PC-3 (cell line): ENCODE measurements at places on chromosomes 5 and 9. TPM values are rescaled to one million over a fixed set of nuclear protein-coding genes. Genes with fewer than 3 reads are reported as not detected.
A peak's percentile ranks its signal among the peaks of the same experiment; 100 is the strongest.

DNA sequence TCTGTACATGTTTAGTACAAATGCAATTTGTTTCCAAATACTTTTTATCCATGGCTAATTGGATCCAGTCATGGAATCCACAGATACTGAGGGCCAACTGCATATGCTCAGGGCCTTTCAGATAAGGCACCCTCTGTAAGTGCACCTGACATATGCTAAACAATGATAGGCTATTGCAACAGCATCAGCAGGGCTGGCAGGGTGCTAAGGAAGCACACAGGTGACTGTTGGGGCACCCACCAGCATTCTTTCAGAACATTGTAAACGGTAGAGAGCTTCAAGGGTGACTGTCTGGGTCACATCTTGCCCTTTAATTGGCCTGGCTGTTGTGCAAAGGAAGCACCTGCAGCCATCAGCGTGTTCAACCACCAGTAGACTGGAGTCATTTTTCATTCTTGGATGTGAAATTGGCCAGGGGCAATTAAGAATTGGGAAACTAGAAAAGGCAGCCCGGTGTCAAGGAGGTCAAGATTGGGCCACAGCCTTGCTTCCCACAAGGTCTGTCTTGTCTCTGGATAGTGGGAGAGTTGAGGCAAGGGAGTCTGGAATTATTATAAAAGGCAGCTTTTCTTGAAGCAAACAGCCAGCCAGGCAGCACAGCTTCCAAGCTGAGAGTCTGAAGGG is 129.3 kb upstream of the RAI14 start:
- no peaks in the 10 kb centered on the region for H3K36me3 ChIP-seq
- no peak overlapping the region for H3K4me3 ChIP-seq

The PCDHA10 gene
- 0.04 and 0.23 TPM in 2 replicates for total RNA-seq

DNA sequence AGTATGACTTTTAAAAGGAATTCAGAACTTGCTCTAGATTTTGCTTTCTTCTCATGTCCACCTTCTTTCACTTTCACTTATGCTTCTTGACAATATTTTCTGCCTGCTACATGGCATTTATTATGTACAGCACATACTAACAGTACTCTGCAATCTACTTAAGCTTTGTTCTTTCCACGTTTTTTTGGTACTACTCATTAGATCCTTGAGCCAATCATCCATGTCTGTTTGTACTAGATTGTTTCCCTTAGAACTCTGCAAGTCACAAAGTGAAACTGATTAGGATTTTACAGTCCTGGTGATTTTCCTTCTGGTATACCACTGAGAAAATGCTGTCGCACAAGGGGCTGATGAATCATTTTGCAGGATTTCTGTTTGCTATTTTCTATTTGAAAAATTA is 78.3 kb downstream of the PARP8 start:
- no peak overlapping the region for H3K27ac ChIP-seq
- H3K4me3 ChIP-seq = no peak overlapping the region
- H3K4me1 ChIP-seq = no peaks in the 10 kb centered on the region
- DNase-seq = no peak
- H3K27me3 ChIP-seq = no peaks in the 10 kb centered on the region
- H3K36me3 ChIP-seq = no peaks in the 10 kb centered on the region

- H3K4me3 ChIP-seq = no peak overlapping the region
- no peak for DNase-seq
- no peaks in the 10 kb centered on the region for H3K27me3 ChIP-seq
- H3K4me1 ChIP-seq = peaks cover 14% of the 10 kb centered on the region
Observed at GRCh38 chr9:114989600-114990410, 59.4 kb upstream of the TNFSF8 start.

The WNK2 gene
- total RNA-seq = 11.7 and 15.5 TPM in 2 replicates

The CTSL gene
- total RNA-seq = 63.2 and 71.7 TPM in 2 replicates

DNA sequence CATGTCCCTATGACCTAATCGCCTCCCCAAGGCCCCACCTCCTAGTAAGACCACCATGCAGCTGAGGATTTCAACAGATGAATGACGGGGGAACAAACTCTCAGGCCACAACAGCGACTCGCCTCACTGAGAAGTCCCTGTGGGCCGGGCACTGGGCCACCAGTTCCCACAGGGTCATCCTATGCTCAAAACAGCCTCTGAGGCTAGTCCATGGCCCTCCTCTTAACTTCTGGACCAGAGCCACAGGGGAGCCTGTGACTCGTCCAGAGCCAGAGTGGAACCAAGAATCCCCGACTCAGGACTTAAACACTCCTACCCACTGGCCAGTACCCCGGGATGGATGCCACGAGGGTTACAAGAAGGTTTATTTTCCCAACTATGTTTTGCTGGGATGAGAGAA is 12.3 kb downstream of the GFPT2 start:
- no peaks in the 10 kb centered on the region for H3K36me3 ChIP-seq
- no peak overlapping the region for H3K4me3 ChIP-seq
- DNase-seq = no peak
- H3K27ac ChIP-seq = no peak overlapping the region
- H3K27me3 ChIP-seq = no peaks in the 10 kb centered on the region

- no peaks in the 10 kb centered on the region for H3K4me1 ChIP-seq
- no peak overlapping the region for H3K4me3 ChIP-seq
- DNase-seq = no peak
Observed at GRCh38 chr5:166127766-166128570, 2163.5 kb upstream of the WWC1 start.

- H3K4me3 ChIP-seq = no peak overlapping the region
- H3K36me3 ChIP-seq = no peaks in the 10 kb centered on the region
- no peak for DNase-seq
- no peak overlapping the region for H3K27ac ChIP-seq
Observed at GRCh38 chr5:165576678-165577275, 2071.4 kb downstream of the MAT2B start.

DNA sequence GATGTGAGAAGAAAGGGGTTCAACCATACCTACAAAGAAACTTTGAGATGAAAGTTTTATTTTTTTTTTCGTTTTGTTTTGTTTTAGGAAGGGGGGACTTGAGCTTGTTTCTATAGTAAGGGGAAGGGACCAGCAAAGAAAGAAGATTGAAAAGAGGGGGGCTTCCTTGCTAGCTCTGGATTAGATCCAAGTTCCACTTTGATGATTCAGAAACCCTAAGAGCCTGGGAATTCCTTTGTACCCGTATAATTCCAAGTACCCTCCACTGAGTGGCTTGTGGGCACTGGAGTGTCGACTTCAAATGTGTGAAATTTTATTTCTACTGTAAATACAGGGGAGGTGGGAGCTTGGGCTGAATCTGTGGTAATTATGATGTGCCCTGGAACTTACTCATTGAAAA is 10.9 kb downstream of the MAMDC2 start:
- peaks cover 17% of the 10 kb centered on the region for H3K4me1 ChIP-seq
- no peaks in the 10 kb centered on the region for H3K36me3 ChIP-seq
- H3K27ac ChIP-seq = 0 out of 2 replicates have a peak overlapping the region, but pooled peaks have one; percentile 15
- DNase-seq = no peak
- H3K4me3 ChIP-seq = no peak overlapping the region

DNA sequence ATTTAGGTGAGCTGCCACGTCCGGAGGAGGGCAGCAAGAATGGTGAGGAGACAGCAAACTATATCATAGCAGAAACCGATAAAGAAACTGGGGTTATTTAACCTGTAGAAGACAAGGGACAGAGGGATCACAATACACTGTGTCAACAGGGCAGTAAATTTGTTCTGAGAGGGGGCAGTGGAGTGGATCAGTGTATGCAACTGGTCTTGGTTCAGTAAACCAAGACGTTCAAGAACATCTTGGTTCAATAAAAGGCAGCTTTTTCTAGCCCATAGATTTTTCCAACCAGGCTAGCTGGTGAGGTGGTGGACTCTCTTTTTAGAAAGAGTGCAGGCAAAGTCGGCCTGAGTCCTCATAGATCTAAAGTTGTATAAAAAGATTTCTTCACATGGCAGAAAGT is 55.3 kb downstream of the PLAC8L1 start:
- H3K36me3 ChIP-seq = no peaks in the 10 kb centered on the region
- H3K4me1 ChIP-seq = peaks cover 20% of the 10 kb centered on the region; the same call in 1 of the 2 replicates
- DNase-seq = no peak

GRCh38 chr5:39547553-39548154 is 122.9 kb upstream of the DAB2 start:
- peak overlapping the region; percentile 25; the same call in 1 of the 2 replicates for H3K4me3 ChIP-seq
- no peaks in the 10 kb centered on the region for H3K36me3 ChIP-seq
- DNase-seq = peak; percentile 92
- no peaks in the 10 kb centered on the region for H3K27me3 ChIP-seq

DNA sequence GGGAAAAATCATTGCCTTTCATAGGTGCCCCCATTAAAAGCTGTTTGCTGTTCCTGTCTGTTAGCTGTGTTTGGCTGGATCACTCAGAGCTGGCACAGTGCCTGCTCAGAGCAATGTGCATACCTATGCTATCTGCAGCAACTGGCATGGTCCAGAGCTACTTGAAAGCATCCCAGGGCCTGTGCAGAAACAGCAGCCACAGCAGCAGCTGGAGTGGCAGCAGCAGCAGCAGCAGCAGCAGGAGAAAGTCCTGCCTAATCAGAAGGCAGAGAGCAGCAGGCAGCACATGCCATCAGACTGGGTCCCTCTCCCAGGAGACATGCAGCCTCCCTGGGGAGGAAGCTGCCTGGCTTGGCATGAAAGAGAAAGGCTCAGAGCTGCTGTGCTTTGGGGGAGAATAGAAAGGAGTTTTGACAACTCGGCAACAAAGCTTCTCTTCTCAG is 243.8 kb upstream of the WWC1 start:
- no peaks in the 10 kb centered on the region for H3K36me3 ChIP-seq
- H3K27me3 ChIP-seq = peaks cover 57% of the 10 kb centered on the region
- H3K27ac ChIP-seq = no peak overlapping the region
- no peak overlapping the region for H3K4me3 ChIP-seq
- DNase-seq = no peak
- no peaks in the 10 kb centered on the region for H3K4me1 ChIP-seq

The ANKRD18A gene
- total RNA-seq = 2.2 and 3.4 TPM in 2 replicates

- no peak overlapping the region for H3K27ac ChIP-seq
- H3K4me3 ChIP-seq = no peak overlapping the region
- no peaks in the 10 kb centered on the region for H3K36me3 ChIP-seq
Observed at GRCh38 chr5:82816926-82817325, 260.3 kb downstream of the TMEM167A start.

The RASGEF1C gene
- total RNA-seq = 0.29 TPM in 1 of 2 replicates, not detected in the other

- H3K4me3 ChIP-seq = no peak overlapping the region
- no peak overlapping the region for H3K27ac ChIP-seq
- no peaks in the 10 kb centered on the region for H3K36me3 ChIP-seq
Observed at GRCh38 chr5:14920121-14920520, 48.5 kb upstream of the ANKH start.

DNA sequence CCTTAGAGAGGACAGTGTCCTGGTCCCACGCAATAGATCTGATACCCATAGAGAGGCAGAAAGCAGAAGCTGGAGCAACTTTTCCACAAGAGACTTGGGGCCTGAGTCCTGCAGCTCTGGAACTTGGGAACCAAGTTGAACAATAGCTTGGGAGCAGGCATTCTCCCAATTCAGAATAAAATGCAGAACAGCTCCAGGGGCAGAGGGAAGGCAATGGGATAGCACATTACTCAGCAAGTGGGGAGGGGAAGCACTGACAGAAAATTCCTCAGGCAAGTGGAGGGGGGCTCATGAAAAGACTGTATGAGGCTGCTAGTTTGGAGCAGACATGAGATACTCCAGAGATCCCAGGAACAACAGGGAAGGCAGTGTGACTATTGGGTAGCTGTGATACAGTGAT is 513.6 kb downstream of the HINT1 start:
- no peak for DNase-seq
- peak overlapping the region; percentile 79 for H3K27ac ChIP-seq
- H3K4me1 ChIP-seq = peaks cover 20% of the 10 kb centered on the region
- no peaks in the 10 kb centered on the region for H3K36me3 ChIP-seq
- no peaks in the 10 kb centered on the region for H3K27me3 ChIP-seq

- no peak overlapping the region for H3K27ac ChIP-seq
- H3K4me1 ChIP-seq = no peaks in the 10 kb centered on the region; the same call in 1 of the 2 replicates
- H3K27me3 ChIP-seq = no peaks in the 10 kb centered on the region
- H3K36me3 ChIP-seq = no peaks in the 10 kb centered on the region
Observed at GRCh38 chr9:127700140-127700539, 6.6 kb upstream of the CFAP157 start.

The CEL gene
- 0.46 and 0.47 TPM in 2 replicates for total RNA-seq

DNA sequence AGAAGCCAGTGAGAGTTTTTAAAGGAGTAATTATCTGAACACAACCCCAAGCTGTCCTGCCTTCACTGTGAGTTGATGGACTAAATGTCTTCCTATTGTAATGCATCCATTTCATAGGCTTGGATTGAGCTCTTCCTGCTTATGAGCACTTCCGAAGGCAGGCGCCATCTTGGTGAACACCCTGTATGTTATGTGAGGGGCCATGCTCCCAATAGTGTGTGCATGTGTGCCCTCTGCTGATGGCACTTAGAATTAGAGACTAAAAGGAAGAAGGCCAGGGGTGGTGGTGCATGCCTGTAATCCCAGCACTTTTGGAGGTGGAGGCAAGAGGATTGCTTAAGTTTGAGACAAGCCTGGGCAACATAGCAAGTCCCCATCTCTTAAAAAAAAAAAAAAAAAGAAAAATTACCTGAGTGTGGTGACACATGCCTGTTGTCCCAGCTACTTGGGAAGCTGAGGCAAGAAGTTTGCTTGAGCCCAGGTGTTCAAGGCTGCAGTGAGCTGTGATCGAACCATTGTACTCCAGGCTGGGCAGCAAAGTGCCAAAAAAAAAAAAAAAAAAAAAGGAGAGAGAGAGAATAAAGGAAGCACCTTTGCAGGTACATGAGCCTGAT is 65.0 kb downstream of the C9orf152 start:
- no peak overlapping the region for H3K4me3 ChIP-seq
- DNase-seq = peak; percentile 6
- peaks cover 5% of the 10 kb centered on the region; the same call in 1 of the 2 replicates for H3K36me3 ChIP-seq
- H3K27ac ChIP-seq = no peak overlapping the region
- peaks cover 26% of the 10 kb centered on the region for H3K4me1 ChIP-seq
- H3K27me3 ChIP-seq = no peaks in the 10 kb centered on the region

DNA sequence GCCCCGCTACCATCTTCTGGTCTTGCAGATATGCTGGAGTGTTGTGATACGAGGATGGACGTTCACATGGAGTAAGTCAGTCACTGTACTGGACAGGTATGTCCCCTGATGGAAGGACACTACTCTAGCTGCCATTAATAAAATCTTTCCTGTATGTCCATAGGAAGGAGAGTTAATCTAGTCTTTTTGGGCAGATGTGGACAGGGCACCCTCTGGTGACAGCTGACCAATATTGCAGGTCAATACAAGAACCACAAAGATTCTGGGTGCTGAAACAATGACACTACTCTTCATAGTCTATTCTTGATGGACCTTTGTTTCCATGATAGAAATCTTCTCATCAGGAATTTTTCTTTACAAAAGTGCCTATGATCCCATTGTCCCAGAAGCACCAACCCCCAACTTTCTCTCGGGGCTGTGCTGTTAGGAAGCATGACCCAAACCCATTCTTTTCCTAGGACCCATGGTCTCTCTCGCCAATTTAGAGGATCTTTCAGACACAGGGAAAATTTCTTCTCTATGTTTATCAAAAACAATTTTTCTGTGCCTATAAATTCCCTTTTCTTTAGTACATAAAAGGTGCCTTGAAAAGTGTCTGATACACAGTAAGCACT is 376.9 kb downstream of the DTWD2 start:
- no peaks in the 10 kb centered on the region for H3K4me1 ChIP-seq
- H3K27me3 ChIP-seq = no peaks in the 10 kb centered on the region
- H3K4me3 ChIP-seq = no peak overlapping the region
- no peak overlapping the region for H3K27ac ChIP-seq
- peak; percentile 27 for DNase-seq
- no peaks in the 10 kb centered on the region for H3K36me3 ChIP-seq

The TMEM252 gene
- total RNA-seq = not detected in 2 replicates

The SPINK13 gene
- 3.0 TPM in 1 of 2 replicates, not detected in the other for total RNA-seq

The DMRT3 gene
- not detected in 2 replicates for total RNA-seq
